Pulmonary artery endothelial cell (primary cell): ENCODE measurements at places on chromosomes 3 and 15. TPM values are rescaled to one million over a fixed set of nuclear protein-coding genes. Genes with fewer than 3 reads are reported as not detected.

Gene GCSAM
- not detected in 2 replicates for total RNA-seq

Gene SNTN
- total RNA-seq: not detected in 2 replicates

Gene KBTBD13
- total RNA-seq: not detected in 2 replicates

Gene GOLGA6B
- not detected in 2 replicates for total RNA-seq

- DNase-seq: no peak
Measured at GRCh38 chr15:77546050-77546501, 86.6 kb downstream of the LINGO1 start.

DNA sequence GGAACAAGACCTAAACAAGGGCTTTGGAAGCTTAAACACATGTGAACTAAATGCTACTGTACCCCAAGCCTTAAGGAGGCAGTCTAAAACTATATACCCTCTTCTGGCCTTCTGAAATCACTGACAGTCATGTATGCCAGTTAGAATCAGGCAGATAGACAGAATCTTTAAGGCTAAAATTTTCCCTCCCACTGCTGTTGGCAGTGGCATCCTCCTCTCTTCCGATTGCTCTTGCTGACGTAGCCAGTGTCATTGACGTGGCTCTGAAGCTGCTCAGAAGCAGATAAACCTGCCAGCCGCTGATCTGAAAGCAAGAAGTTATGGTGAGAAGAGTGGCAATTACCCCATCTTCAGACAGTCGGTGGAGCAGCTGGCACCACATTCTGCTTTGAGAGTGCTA lies 3.3 kb downstream of the RYR3 start:
- DNase-seq: no peak

GRCh38 chr15:69559440-69560190 lies 107.0 kb downstream of the RPLP1 start:
- no peak for DNase-seq

DNA sequence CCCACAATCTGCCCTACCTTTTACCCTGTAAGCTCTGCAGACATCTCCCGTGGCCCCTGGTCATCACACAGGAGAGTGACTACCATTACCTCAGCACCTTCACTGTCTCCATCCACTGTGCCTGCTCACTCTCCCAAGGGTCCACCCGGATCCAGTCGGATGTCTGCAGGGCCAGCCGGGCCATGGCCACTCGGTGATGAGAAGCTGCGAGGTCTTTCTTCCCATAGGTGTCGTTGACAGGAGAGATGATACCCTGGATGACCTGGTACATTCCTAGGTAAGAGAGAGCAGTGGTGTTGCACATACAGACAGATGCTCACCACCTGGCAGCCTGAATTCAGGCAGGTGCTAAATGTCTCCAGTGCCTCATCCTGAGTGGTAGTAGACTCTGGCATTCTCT lies 39.2 kb upstream of the RBP1 start:
- DNase-seq: no peak

Gene MSL2
- total RNA-seq: 10.0 and 11.6 TPM in 2 replicates

Gene RBMS3
- 49.5 and 56.3 TPM in 2 replicates for total RNA-seq

DNA sequence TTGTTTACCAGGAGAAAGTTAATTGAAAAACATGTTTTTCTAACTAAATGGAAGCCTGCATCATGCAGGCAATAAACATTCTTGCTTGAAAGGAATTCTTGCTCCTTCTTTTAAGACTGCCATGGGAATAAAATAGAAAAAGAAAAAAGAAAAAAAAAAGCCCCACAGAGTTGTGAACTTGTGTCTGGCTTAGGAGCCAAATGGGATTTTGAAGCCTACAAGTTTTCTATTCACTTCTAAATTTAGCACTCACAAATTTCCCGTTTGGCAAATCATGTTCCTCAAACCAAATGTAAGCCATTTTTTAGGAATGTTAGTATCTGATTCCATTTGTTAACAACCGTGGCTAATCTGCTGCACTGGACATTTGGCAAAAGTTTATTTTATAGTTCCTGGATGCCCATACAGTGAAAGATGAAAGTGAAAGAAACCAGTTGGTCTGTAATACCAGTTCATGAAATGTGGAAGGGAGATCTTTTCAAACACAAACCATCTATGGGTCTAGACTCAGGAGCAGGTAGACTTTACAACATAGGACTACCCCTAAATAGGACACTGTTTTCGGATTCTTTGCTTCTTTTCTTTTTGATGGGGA lies 133.8 kb upstream of the GMNC start:
- DNase-seq: no peak

DNA sequence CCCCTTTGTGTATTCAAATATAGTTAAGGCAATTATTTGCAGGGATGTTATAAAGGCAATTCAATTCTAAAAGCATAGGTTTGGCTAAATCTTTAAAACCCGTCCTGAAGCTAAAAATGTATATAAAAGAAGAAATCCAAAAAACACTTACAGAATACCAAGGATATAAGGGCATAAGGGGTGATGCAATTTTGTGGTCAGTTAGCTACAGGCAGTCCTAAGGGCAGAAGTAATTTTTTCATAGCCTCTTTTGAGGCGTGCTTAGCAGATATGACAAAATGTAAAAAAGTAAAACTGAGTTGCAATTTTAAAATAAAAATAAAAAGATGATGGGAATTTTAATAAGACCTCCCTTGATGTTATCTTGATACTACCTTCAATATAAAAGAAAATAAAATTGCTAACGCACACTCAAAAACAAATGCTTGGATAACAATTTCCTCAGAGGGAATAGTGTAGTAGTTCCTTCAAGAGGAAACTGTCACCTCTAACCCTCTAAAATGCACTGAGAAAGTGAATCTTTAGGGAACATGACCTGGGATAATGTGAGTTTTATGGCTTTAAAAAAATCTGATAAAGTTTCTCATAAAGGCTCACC lies 104.2 kb downstream of the MYH15 start:
- no peak for DNase-seq

Gene USP13
- total RNA-seq: 7.3 and 13.8 TPM in 2 replicates

DNA sequence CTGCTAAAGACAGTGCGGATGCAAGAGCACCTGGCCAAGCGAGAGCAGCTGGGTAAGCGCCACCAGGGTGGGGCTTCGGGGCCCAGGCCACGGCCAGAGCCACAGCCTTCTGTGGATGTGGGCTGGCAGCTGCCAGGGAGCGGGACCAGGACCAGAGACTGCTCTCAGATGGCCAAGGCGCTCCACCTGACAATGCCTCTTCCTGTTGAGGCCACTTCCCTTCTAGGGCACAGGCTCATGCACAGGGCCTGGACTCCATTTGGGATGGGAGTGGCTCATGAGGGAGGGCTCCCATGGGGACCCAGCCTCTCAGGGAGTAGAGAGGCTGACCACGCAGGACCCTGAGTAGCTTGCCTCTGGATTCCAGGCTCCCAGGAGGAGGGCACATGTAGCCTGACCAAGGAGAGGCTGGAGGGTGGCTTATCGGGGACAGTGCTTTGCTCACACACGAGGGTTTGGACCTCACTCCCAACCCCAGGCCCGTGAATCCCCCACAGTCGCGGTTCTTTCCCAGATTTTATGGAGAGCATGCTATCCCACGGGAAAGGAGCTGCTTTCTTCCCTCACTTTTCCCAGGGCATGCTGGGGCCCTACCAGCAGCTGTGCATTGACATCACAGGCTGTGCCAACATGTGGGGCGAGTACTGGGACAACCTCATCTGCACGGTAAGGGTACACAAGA lies 25.1 kb downstream of the ACAA1 start:
- no peak for DNase-seq

Gene CCR8
- not detected in 2 replicates for total RNA-seq

- no peak for DNase-seq
Measured at GRCh38 chr3:20809356-20809755, 623.4 kb upstream of the SGO1 start.

Gene ECE2
- not detected in 2 replicates for total RNA-seq

DNA sequence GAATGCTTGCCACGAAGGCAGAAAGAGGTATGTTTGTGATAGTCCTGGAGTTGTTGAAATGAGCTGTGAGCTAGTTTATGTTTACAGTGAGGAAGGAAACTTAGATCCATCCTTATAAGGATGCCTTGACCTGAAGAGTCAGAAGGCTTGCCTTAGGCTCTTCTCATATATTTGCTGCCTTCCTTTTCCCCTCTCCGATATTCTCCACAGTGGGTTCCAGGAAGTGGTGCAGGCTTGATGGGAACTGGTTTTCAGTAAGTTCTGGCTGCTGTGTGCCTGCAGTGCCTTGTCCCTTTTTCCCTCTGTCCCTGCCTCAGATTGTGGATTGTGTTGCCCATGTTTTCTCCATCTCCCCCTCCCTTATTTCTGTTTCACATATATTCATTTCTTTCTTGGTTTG lies 287.3 kb upstream of the UBE2E1 start:
- no peak for DNase-seq

DNA sequence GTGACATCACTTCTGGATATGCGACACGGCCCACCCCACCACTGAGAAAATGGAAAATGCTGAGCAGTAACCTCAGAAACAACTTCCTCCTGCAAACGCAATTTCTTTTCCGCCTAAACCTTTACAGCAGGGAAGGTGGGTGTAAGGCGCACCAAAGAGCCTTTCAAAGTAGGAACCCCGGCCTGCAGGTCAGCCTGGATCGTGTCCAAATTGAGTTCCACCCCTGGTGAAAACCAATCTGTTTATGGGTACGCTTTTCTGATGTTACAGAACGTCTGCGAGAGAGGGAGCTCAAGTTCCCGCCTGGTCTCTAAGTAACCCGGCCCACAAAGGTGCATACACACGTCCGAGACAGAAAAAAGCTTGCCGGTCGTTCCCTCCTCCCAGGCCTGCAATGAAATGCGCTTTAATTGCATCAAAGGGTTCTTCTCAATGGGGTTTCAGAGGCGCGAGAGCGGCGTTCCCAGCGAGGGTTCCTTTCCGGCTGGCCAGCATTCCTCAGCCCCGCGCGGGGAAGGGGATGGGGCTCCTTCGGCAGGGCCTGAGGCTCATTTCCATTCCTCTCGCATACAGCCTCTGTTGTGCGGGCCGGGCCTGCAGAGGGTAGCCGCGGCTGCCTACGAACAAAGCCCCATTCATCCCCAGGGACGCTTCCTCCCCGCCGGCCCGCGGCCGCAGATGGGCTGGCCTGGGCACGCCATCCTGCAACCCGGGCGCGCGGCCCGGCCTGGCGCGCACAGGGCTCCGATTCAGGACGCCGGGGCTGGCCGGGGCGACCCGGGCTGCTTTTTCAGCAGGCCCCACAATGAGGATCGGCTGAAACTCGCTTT lies 138.1 kb downstream of the TMCO5A start:
- no peak for DNase-seq

- no peak for DNase-seq
Measured at GRCh38 chr3:10561162-10561945, 56.0 kb upstream of the ATP2B2 start.

- DNase-seq: no peak
Measured at GRCh38 chr3:171566803-171567422, 106.7 kb upstream of the TNIK start.

GRCh38 chr3:7847021-7847420 lies 654.6 kb upstream of the LMCD1 start:
- no peak for DNase-seq

Gene COL6A5
- total RNA-seq: not detected in 2 replicates

- DNase-seq: no peak
Measured at GRCh38 chr3:149770246-149770645, 18.0 kb upstream of the COMMD2 start.

- no peak for DNase-seq
Measured at GRCh38 chr3:185857208-185857607, 32.4 kb upstream of the IGF2BP2 start.

DNA sequence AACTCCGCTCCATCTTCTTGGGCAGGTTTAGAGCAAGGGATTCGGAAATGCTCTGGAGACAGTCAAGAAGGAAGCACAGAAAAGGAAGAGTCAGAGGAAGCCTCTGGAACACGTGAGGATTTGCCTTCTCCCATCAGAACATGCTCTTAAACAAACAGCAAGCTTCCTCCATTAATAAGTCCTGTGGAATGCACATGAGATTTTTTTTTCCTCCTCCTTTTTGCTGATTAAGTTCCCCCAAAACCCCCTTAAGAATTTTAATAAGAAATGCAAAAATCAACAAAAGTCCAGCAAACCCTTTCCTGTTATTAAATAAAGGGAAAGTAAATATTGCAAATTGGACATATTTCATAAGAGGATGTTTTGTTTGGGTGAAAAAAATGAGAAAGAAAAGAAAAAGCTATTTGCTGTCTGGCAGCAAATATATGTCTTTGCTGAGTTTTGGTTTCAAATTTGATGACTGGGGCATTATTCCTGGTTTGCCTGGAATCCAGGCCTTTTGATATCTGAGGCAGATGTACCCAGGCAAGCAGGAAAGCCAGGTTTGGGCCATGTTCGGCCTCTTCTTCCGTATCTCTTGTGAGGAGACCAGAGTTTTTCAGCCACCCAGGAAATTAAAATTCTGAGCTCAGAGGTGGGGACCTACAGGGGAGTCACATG lies 7.9 kb upstream of the TSEN2 start:
- DNase-seq: peak; percentile 29

- DNase-seq: peak; percentile 97
Measured at GRCh38 chr3:179147873-179148615, at the start of gene PIK3CA. PIK3CA (plus strand) TSS chr3:179148357; CDS start chr3:179198826, 50,469 bp downstream.

GRCh38 chr3:170081079-170081741 lies 43.4 kb downstream of the GPR160 start:
- no peak for DNase-seq
